Epithelial cell of esophagus (primary cell): ENCODE measurements at places on chromosomes 5 and 9.
A peak's percentile ranks its signal among the peaks of the same experiment; 100 is the strongest.

- no peak for DNase-seq
Measured at GRCh38 chr5:8410618-8411017, 541.7 kb downstream of the MTRR start.

DNA sequence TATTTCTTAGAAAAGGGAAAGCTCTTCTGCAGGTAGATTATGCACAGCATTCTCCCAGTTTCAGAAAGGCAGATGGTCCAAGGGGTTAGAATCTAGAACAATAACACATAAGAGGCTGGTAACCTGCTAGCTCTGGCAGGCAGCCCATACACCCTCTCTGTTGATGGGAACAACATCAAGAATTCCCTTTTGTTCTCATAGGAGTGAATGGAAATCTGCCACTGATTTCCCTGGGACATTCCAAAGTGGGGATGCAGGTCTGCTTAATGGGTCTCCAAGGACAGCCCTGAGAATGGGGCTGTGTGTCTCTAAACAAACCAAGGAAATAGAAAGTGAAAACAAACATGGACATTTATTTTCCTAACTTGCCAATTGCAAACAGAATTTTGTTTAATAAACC lies 456.8 kb downstream of the EBF1 start:
- no peak for DNase-seq

GRCh38 chr9:69465473-69465872 lies 140.5 kb downstream of the ENTREP1 start:
- no peak for DNase-seq

DNA sequence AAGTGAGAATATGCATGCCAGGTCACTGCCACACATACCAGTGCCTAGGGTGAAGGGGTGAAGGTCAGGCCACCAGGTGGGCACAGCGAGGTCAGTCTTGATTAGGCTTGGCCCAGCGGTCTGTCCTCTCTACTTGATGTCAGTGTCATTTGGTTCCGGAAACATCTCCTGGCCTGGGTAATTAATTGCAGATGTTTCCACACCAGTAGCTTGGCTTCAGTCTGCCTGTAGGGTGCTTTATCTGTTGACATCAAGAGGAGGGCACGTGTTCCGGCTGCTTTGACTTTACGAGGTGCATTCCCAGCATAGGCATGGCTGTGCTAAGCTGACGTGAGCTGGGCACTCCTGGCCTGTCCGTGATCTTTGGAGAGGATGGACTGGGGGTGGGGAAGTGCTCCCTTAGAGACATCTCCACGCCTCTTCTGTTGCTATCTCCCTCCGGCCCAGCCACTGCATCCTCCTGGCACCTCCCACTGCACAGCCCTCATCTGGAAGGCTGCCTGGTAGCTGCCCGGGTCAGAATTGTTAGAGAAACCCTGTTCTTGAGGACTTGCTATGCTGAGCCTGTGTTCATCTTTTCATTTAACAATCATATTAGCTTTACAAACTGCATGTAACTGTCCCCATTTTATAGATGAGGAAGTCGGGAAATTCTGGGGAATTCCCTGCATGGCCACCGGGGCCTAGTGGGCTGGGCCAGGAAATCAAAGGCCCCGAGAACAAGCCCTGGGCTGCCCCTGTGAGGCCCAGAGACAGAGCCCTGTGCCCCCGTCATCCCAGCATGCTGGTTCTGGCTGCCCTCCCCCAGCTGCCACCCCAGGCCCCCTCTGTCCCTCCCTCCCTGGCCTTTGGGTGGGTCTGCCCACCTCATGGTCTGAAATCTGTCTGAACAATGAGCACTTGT lies 29.1 kb downstream of the JADE2 start:
- DNase-seq = no peak

DNA sequence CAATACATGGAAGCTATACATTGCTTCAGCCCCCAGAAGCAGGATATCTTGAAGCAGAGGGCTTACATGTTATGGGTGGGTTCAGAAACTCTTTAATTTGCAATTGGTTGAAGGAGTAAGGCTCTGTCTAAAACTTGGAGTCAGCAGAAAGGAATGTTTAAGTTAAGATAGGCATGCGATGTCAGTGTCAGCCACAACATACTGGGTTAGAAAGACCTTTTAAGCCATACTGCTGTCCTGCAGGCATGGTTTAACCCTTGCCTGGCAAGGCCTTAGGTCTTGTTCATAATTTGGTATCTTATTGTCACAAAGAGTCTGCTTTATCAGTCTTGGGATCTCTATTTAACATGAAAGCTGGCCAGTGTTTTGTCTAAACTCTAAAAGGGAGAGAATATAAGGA lies 1619.6 kb upstream of the WWC1 start:
- no peak for DNase-seq

GRCh38 chr9:16453390-16453789 lies 417.1 kb downstream of the BNC2 start:
- DNase-seq = no peak

- no peak for DNase-seq
Measured at GRCh38 chr5:7690557-7690956, 160.4 kb downstream of the CFAP90 start.

DNA sequence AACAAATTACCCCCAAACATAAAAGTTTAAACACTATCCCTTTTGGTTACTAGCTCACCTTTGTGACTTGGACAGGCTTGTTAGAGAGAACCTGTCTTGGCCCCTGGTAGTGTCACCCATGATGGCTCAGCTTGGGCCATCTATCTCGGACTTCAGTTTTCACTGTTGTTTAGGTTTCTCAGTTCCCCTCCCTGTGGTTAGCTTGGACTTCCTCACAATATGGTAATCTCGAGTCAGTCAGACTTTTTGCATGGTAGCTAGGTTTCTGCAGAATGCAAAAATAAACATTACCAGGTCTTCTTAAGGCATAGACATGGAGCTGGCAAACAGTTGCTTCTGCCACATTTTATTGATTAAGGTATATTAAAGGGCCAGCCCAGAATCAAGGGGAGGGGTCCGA lies 324.3 kb upstream of the RORB start:
- no peak for DNase-seq

DNA sequence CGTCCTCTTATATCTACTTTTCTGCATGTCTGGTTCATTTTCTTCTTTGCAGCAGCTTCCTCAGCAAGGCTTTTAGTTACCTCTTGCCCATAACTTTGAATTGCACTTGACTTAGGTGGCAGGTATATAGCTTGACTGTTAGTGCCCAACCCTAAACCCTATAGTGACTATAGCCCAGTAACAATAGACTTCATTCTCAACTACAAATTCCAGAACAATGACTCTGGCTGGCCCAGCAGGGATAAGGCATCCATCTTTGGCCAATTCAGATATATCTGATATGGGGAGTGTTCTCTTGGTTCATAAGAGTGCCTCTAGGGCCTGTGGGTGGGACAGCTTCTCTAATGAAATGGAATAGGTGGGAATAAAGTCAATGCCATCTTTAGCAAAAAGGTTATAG lies 246.2 kb downstream of the DMRT2 start:
- peak; percentile 40 for DNase-seq

GRCh38 chr9:135699440-135699839 lies at the start of gene SOHLH1:
Gene SOHLH1, minus strand, starts transcription at chr9:135699481. Its CDS starts 14 bp downstream, at chr9:135699467.
- no peak for DNase-seq

- peak; percentile 59 for DNase-seq
Measured at GRCh38 chr5:125798307-125798706, 624.9 kb upstream of the GRAMD2B start.
